Stimulated activated CD4-positive, alpha-beta T cell treated with anti-CD3 and anti-CD28 coated beads, TNF-alpha, amount 100 ng/mL, for 4 hours (primary cell): ENCODE measurements at places on chromosomes 4 and X.
A peak's percentile ranks its signal among the peaks of the same experiment; 100 is the strongest.

- no peak for DNase-seq
These were observed 7.2 kb downstream of the CLDN22 start for GRCh38 chr4:183312841-183313240.

DNA sequence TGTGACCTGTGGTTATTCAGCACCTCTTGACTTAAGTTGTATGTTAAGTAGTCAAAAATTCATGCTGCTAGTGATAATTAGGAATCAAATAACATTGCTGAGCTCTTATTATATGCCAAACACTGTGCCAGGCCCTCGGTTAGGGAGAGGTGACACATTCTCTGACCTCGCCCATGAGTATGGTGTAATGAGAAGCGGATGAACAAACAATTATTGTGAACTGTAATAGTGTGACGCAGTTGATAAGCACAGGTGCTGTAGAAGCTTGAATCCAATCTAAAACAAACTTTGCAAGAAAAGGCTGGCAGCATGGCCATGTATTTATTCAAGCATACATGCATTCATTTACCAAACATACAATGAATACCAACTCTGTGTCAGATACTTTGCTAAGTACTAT is 303.5 kb upstream of the HS3ST1 start:
- no peak for DNase-seq

DNA sequence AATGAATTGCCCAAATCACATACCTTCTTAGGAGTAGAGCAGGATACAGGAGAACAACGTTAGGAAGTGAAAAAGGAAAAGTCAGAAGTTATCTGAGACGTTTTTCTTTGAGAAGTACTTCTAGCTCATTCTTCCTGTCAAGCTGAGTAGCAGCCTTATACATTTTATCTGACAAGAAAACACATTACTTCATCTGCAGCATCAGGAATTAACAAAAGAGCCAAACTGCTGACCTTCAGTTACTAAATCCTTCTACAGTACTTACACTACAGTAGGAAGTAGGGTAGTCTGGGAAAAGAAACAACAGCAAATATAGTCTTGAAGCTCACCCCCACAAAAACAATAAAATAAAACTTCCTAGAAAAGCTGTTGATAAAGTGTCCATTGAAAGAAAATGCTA is 57.0 kb downstream of the ATP11C start:
- DNase-seq, result no peak

DNA sequence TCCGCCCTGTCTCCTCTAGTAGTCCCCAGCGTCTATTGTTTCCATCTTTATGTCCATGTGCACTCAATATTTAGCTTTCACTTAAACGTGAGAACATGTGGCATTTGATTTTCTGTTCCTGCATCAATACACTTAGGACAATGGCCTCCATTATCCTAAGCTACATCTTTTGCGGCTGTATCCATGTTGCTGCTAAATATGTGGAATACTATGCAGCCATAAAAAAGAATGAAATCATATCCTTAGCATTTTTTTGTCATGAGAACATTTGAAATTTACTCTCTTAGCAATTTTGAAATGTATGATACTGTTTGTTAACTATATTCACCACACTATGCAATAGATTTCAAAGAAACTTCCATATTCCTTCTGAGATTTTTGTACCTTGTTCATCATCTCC is 19.8 kb upstream of the CD38 start:
- no peak for DNase-seq

DNA sequence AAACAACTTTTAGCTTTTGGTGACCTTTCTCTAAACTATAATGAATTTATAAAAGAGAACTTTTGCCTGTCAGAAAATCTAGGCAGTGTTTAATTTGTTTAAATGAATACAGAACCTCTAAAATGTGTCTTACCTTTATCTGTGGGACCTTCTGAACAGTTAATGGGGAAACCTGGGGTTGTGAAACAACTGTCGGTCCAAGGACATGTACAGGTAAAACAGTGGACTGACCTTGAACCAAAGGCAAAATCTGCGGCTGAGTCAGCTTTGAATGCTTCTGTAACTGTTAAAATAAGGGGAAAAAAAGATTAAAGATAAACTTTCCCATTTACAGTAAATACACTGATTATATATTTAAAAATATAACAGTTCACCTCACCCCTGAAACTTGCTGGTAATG is 65.1 kb downstream of the WNK3 start:
- no peak for DNase-seq

- DNase-seq, result no peak
These were observed 187.4 kb upstream of the TEX13C start for GRCh38 chrX:125132274-125132673.

DNA sequence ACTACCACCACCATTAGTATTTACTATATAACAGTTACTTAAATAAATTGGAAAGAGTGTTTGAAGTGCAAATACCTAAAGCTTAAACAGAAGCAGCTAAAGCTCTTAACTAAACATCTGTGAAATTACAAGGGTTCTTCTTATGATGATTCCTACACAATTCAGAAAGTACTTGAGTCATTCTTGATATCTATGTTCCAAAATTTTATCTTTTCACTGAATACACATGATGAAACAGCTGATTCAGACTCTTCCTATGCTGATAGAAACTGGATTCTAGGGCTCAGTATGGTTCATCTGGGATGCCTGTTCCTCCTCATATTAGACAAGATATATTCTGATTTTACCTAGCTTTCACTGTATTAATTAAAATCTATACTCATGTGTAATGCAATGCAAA is 13.6 kb downstream of the EREG start:
- no peak for DNase-seq

DNA sequence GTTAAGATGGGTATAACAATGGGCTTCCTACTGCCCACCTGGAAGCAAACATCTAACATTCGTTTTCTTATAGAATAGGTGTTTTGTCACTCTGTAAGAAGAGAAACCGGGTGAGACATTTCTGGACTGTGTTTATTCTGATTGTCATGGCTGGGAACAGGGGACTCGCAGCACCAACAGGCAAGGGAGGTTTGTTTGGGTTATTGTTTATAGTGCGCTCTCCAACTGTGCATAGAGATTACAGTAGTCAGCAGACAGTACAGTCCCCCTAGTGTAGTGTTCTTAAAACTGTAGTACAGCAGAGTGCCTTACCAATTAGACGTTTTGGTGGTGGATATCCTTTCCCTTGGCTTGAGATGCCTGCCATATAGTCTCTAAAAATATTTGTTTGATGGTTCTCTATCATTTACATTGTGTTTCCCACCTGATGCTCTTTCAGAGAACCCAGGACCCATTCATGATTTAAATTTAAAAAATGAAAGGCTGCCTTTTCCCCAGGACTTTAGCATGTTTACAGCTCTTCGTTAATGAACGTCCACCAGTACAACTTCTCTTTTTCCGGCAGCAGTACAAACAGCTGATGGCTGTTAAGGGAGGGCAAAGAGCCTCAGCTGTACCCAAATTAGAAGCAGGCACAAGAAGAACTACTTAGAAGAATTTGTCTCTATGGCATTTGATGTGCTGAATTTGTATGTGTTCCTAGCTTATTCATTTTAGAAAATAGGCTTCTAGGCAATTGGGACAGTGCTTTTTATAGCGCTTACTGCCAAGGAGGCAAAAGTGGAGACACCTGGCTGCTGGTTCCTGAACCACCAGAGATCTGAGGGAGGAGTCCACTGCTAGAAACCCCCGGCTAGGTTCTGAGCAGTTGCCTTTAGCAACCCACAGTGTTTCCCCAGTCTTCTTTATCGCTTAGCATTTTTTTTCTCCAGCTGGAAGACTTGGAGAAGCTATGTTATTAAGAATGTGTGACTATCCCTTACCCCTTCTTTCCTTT is 1.0 kb upstream of the RNF150 start:
- DNase-seq, result no peak

- no peak for DNase-seq
These were observed 36.8 kb downstream of the C4orf51 start for GRCh38 chr4:145716661-145717200.

DNA sequence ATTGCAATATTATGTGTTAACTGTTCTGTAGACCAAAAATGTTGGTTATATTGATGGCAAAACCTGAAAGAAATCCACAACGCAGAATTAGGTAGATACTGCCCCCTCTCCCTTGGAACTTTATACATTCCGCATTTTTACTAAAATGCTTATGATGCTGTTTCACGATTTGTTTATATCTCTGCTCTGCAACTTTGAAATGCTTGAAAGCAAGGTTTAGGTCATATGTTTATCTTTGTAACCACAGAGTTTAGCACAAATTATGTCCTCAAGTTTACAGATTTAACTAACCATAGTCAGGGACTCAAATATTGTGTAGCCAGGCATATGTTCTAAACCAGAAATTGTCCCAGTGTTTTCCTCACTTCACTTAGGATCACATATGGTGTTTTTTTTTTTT is 66.1 kb upstream of the H2AZ1 start:
- DNase-seq, result no peak

DNA sequence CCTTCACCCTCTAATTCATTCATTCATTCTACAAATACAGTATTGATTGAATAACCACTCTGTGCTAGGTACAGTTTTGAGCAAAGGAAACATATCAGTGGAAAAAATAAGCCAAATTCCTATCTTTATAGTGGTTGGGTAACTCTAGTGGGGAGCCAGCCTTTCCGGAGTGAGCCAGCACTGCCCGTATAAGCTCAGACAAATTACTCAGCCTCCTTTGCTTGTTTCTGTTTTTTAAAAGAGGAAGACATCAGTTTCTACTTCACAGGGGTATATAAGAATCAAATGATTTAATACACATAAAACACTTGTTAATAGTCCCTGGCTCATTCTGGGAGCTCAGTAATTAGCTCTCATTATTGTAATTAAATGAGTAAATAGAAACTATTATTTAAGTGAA is 238.2 kb upstream of the MAD2L1 start:
- DNase-seq, result no peak

DNA sequence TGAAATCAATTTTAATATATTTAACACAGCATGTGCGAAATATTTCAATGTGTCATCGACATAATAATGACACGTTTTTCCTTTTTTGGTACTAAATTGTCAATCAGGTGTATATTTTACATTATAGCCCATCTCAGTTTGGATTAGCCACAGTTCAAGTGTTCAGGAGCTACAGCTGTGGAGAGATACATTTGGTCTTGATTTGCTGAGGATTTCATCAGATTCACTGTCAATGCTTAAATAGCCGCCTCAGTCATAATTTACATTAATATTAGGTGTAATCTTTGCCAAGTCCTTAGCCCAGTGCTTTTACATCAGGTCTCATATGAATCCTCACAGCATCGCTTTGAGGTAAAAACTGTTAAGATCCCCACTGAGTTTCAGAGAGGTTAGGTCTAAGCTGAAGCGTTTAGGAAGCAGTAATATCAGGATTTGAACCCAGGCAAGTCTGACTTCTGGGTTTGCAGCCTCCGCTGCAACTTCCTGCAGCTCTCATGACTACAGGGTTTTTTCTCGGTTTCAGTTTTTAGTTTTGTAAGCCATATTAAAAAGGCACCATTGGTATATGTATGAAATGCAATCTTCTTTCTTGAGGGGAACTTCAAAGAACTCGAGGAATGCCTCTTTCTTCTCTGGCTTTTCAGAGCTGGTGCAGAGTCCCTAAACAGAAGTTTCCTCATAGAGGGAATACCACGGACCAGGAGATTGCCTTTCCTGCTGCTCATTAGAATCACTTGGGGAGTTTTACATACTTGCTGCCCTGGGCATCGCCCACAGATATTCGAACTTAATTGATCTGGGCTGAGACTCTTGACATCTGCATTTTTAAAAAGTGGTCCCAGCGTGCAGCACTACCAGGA is 6.4 kb downstream of the MTM1 start:
- no peak for DNase-seq

- DNase-seq, result no peak
These were observed 9.4 kb upstream of the KIAA0232 start for GRCh38 chr4:6773106-6773505.

DNA sequence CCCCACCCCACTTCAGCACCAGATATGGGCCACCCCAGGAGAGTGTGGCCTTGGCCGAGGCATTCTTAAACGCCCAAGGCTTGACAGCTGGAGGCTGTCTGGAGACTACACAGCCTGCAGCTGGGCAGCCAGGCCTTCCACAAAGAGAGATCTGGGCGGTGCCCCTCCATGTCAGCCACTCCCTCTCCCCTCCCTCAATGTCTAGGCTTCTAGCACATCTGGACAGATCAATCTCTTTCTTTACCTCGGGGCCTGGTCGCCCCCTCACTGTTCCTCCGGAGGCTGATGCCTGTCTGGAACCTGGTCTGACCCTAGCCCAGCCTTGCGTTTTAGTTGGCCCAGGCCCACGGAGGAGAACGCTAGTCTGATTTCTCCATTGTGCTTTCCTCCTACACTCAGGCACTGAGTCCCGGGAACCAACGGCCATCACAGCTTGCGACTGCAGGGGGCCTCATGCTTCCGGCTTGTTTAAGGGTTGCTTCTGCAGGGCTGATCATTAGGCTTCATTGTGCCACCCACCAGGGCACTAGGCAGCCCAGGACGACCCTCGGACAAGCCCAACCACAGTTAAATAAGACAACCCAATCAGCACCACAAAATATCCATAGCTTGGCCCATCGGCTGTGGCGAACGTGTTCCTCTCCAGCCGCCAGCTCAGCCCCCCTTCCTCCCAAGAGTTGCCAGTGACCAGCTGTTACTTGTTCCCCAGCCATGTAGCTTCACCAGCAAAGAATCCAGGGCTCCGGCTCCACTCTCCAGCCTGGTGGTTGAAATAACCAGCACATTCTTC is 200.6 kb downstream of the BCOR start:
- no peak for DNase-seq

GRCh38 chrX:69130439-69130838 is 34.8 kb downstream of the PJA1 start:
- no peak for DNase-seq

DNA sequence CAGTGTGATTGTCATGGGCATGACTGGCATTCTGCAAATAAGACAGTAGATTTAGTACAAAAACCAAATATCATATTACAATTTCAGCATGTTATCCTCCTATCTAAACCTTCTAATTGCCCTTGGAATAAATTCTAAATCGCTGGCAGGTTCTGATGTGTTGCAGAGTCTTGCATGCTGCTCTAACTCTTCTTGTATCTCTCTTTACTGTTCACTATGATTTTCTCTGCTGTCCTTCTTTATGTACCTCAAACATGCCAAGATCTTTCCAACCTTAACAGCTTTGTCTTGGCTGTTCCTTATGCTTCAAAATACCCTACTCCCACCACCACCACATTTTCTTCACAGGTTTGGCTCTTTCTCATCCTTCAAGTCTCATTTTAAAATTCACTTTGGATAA is 43.0 kb upstream of the KCNIP4 start:
- no peak for DNase-seq

GRCh38 chrX:18890724-18891547 is 93.0 kb downstream of the PHKA2 start:
- DNase-seq, result no peak

GRCh38 chrX:49884290-49884862 is 5.1 kb downstream of the USP27X start:
- peak; percentile 34 for DNase-seq

GRCh38 chr4:155611501-155611900 is 55.1 kb upstream of the GUCY1A1 start:
- DNase-seq, result no peak

GRCh38 chrX:46722742-46723568 is 36.0 kb downstream of the SLC9A7 start:
- DNase-seq, result no peak
